ENCODE measurements at places on chromosomes 12 and 14.

DNA sequence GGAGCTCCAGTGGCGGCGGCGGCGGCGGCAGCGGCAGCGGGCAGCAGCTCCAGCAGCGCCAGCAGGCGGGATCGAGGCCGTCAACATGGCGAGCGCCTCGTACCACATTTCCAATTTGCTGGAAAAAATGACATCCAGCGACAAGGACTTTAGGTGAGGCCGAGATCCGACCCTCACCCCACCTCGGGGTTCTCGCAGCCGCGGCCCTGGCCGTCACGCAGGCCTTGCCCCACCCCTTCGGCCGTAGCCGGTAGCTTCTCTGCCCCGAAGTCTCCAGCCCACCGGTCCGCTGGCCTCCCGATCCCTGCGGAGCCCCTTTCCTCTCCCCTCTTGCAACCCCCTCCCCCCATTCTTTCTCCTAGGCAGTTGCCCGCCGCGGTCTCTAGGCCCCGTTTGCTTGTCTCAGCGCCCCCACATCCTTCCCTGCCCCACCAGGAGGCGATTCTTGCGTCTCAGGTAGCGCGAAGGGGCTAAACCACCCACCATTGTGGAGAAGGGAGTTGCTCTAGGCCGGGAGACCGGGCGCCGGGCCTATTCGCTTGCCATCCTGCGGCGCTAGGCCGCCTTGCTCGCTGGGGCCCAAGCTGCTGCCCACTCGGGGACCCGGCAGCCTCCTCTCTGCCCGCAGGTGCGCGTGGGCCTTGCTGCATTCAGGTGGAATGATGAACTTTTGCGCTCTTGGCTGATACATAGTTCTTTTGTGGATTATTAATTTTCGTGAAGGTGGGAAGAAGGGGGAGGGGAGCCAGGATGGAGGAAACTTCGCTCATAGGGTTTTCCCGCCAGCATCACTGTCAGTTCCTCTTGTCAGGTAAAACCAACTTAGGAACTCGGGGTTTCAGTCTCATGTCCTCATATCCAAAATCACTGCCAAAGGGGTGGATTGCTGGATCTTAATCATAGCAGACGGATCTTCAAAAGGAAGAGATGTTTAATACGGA, 745 bp downstream of the CAND1 start:
- DNase-seq = peak; percentile 79

GRCh38 chr14:22798528-22798927, 16.7 kb downstream of the SLC7A7 start:
- no peak for DNase-seq

GRCh38 chr12:42484996-42485395, 104.5 kb downstream of the PRICKLE1 start:
- DNase-seq = no peak

DNA sequence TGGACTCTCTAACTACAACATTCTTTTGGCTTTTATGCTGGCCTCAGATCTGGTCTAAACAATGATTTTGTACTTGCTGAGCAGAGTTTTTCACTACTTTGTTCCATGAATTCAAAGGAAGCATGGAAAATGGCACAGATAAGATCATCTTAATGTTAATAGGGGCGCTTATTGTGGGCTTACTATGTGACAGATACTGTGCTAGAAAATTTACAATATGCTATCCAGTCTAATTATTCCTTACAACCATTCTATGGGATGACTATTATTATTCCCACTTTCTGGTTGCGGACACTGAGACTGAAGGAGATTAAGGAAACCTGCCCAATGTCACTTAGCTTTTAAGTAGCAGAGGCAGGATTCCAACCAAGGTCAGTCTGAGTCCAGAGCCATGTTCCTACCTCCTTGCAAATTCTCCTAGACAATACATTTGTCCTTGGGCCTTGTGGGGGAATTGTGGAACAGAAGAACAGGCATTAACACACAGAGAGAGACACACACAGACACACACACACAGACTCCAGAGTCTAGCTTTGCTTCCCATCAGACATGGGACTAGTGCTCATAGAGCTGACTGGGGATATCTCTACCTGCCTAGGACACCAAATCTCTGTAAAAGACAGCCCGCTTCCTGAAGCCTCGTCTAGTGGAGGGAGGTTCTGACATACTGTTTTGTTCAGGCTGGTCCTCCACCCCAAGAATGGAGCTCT, 107.7 kb downstream of the SLC38A1 start:
- no peak for DNase-seq

- no peak for DNase-seq
Measured at GRCh38 chr14:57712102-57712501, 153.8 kb downstream of the SLC35F4 start.

GRCh38 chr14:91253795-91254323, 9.4 kb upstream of the GPR68 start:
- no peak for DNase-seq

DNA sequence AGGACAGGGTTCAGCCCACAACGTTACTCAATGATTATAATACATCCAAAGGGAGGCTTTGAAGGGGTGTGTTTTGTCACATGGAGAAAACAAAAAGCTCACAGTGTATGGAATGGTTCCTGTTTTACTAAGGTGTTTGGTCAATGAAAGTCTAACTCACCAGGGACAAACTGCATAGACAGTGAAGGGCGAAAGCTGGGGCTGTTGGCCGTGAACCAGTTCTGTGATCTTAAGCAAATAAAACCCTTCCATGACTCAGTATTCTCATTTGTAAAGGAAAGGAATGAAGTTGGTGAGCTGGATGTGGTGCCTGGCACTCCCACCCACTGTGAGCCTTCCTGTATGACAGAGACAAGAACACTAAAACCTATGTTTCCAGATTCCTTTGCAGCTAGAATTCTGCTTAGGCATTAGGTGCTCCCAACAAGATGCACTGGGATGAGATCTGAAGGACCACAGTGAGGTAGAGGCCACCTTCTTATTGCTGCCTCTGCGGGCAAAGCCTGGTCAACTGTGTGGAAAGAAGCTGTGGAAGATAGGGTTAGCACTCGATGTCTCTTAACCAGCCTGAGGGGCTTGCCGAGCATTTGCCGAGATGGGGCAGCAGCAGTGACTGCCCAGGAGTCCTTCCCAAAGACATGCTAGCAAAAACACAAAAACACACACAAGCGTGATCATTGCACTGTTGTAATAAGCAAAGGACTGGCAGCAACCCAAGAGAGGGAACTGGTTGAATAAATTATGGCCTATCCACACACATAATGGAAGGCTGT, 48.5 kb downstream of the VCPKMT start:
- DNase-seq = no peak

DNA sequence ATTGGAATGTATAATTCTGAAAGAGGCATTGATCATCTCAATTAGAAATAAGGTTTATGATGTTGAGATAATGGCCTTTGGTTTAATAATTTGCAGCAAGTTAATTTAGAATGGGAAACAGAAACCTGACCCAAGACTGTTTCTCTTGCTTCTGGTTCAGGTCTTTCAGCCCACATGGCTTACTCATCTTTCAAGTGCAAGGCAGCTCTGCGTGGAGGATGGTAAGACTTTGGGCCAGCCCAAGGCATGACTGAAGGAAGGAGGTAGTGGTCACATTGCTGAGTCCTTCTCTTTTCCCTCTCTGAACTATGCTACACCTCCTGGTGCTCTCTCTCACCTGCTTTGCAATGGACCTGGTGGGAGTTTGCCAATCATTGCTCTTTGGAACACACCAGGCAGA, 98.7 kb downstream of the CAND1 start:
- no peak for DNase-seq

GRCh38 chr12:28059668-28060067, 87.1 kb upstream of the PTHLH start:
- DNase-seq = no peak

DNA sequence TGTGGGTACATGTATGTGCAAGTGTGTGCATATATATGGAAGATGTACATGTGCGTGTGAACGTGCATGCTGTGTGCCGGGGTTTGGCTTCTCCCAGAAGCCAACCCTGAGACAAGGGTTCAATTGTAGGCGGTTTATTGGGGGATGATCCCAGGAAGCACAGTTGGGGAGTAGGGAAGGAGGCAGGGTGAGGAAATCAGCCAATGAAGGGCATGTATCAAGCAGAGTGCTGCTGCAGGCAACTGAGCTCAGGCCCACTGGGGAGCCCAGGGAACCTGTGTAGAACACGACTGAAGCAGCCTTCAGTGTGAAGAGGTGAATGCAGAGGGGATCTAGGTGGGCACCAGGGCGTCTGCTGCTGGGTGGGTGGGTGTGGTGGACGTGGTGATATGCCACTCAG, 21.6 kb downstream of the SYNDIG1L start:
- DNase-seq = no peak

DNA sequence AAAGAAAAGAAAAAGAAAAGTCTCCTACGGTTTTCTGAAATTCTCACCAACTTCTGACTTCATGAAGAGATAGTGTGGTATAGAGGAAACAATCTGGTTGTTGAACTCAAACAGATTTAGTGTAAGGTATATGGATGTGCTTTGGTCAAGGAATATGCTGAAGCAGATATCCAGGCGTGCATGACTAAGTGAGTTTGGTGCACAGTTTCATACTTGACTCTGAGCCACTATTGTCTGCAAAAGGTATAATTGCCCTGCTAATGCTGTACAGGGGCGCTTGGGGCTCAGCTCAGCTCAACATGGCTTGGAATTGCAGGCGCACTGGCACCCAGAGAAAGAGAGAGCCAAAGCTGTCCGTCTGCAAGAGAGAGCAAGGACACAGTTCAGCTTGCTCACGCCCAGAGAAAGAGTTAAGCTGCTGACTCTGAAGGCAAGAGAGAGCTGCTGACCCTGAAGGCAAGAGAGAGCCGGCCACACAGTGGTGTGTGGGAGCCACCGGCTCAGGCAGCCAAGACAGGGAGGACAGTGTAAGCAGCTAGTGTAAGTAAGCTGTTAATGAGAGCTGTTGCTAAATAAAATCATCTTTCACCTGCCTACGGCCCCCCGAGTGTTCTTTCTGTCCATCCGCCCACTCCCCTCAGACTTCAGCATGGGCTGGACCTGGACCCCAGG, 66.4 kb upstream of the SLC38A4 start:
- no peak for DNase-seq

- DNase-seq = no peak
Measured at GRCh38 chr12:128603573-128604115, 220.1 kb downstream of the SLC15A4 start.

GRCh38 chr12:83044736-83045135, 358.0 kb downstream of the TMTC2 start:
- DNase-seq = no peak

DNA sequence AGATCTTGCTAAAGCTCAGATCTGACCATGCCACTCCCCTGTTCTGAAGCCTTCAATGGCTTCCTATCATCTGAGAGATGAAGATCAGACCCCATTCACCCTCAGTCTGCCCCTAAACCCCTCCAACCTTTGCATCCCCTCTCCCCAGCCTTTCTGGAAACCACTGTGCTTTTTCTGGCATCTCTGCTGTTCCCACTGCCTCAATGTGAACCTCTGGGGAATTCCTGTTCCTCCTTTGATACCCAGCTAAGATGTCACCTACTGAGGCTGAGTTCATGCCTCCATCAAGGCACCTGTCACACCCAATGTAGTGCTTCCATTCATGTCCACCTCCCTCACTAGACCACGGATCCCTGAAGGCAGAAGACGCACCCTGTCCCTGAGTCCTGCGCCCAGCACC, 19.3 kb downstream of the CYP46A1 start:
- no peak for DNase-seq

DNA sequence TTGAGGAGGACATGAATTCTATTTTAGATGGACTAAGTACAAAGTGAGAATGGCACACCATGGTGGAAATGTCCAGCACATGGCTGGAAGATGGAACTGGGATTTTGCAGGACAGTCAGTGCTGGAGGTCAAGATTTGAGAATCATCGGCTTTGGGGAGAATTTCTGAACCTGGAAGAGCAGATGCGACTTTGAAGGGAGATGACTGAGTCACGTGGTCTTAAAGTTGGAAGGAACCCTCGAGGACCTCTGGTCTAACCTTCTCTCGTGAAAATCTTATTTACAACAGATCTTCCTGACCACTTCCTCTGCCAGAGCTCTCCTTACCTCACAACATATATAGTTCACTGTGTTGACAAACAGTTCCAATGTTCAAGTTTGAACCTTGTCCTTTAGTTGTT, 415.4 kb downstream of the ATP23 start:
- no peak for DNase-seq

DNA sequence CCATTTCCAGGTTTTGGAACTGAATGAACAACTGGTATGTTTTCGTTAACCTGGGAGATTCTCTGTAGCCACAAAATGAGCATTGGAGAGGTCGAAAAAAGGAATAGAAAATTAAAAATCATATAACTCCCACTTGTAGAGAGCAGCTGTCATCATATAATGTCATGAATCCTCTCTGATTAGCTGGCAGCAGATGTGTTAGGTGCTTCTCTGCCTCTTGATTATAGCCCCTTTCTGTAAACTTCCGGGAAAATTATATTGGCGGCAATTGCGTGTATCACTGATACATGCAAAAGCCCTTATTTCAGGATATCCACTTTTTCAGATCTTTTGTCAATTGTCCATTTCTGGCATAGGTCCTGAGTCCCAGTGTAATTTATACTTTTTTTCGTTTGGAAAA, 31.7 kb downstream of the FGD4 start:
- DNase-seq = no peak

GRCh38 chr14:59359431-59360124, 105.6 kb downstream of the GPR135 start:
- DNase-seq = no peak

DNA sequence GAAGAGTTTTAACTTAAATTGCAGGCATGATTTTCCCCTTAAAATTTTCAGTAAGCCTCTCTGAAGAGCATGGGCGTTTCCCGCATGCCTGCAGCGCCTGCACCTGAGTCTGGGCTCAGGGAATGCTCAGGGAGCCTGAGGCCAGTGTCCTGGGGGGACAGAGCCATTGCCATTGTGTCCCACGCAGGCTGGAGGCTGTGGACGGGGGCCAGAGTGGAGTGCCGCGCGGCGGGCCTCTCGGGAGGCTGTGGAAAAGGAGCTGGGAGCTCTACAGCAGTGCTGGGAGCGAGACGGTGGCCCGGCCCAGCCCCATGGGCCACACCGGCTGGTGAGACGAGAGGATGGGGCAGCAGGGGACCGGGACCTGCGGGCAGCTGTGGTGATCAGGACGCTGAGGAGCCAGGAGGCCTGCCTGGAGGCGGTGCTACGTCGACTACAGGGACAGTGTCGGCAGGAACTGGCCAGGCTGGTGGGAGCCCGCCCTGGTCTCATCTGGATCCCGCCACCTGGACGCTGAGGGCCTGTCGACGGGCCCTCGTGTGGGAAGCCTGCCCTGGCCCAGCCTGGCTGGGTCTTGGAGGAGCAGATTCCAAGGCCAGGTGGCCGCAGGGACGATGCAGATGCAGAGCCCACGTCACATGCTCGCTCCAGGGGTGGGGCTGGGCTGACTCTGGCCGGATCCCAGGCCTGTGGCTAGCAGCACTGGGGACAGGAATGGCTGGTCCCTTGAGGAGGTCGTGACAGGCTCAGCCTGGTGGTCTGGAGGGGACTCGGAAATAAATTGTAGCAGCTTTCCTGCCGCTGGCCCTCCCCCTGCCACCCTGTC, 7.6 kb downstream of the TEDC1 start:
- peak; percentile 69 for DNase-seq

- no peak for DNase-seq
Measured at GRCh38 chr12:5921027-5921909, 23.8 kb downstream of the ANO2 start.

DNA sequence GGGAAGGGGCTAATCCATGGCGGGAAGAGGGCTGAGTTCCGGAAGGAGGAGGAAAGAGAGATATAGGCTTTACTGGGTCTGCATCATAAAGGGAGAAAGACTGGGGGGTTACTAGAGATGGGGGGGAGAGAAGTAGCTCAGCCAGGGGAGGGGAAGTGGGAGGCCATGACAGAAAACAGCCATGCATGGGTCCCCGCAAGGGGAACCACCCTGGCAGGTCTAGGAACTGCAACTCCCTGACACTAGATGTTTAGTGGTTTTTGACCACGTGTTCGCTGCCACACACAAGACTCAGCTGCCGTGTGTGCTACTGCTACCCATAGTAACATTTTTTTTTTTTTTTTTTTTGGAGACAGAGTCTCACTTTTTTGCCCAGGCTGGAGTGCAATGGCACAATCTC, 145.0 kb downstream of the RIMBP2 start:
- no peak for DNase-seq
